ENCODE measurements at places on chromosomes 2 and 18.

DNA sequence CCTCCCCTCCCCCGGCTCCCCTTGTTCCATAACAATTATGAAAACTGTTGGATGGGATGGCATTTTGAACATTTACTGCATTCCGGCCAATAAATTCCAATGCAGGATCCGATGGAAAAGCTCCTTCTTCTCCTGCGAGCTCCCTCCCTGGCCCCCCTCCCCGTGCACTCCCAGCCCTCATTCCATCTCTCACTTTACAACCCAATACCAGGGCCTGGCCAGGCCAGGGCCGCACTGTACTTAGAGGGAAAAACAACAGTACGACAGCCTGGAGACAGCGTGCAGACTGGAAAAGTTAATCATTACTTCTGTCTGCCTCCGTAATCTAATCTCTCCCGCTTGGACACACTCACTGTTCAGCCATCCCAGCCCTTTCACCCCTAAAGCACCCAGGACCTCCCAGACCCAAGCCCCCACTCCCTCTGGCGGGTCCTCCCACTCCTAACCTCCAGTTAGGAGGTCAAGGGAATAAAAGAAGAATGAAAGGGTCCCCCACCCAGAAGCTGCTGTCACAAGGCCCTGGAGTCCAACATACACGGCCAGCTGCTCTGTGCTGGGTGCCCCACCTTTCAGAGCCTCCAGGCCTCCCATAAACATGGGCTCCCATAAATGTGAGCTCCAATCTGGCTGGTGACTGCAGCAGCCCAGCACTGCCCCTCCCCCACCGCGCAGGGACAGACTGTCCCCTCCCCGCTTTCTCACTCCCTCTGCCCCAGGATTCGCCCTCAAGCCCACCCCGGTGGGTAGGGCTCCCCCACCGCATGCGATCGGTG lies 20.6 kb downstream of the SMAD7 start:
- DNase-seq: no peak

DNA sequence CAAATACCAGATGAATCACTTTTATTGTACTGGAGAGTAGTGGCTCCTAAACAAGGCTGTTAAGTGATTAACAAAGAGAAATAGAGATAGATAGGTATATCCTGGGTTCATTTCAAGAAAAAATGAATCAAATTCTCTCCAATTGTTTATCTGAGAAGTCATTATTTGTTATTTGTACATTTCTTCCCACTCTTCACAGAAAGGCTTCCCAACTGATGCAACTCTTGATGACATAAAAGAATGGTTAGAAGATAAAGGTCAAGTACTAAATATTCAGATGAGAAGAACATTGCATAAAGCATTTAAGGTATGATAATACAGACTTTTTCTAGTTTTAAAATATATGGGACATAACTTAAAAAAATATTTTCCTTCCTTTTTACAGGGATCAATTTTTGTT lies 7.9 kb downstream of the SSB start:
- DNase-seq: no peak

DNA sequence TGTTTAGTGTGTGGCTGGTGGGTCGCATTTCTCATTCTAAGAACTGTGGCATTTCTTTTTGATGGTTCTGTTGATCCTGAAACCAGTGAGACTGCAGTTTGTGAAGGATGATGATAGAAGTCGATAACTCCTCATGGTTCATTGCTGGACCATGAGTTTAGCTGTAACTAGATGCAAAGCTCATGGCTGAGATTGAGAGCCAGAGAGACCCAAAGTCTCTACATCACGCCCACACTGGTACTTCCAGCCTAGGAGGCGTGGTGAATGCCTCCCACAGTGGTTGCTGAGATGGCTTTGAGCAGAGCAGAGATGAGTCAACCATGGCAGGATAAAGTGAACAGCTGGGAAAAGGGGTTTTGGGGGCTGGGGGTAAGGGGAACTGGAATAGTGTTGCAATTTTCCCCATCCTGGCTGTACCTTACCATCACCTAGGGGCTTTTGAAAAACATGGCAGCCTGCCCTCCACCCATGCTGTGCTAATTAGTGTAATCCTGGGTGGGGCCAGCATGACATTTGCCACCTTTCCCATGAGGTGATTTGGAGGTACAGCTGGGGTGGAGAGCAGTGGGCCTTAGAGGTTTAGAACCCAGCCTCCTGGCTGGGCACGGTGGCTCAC lies 24.1 kb downstream of the INPP4A start:
- no peak for DNase-seq

DNA sequence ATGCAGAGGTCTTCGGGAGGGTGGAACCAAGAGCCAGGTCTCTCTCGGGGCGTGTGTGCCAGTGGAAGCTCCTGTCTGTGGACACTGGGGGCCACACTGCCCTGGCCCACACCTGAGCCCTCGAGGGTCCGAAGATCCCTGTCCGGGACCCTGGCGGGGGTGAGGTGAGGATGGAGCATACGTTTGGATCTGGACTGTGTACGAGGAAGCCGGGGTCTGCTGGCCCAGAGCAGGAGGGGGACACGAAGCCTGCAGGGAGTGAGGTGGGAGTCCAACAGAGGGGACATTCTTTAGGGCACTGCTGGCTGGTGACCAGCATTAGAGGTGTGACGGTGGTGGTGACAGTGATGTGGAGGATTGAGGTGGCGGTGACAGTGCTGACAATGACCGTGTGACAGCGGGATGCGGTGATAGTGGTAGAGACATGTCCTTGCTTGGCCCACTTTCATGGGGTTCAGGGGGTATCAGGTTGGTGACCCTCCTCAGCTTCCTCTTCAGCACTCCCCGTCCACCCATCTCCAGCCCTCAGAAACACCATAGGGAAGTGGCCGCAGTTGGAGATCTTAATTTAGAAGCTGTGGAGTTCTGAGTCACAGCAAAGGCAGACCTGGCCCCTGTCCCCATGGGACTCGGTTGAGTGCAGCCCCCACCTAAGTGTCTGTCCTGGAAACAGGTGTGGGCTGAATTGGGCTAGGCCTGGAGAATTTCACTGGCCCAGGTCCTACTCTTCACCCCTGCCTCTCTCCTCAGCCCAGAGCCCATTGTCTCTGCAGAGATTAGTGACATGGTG lies 252.0 kb downstream of the DYSF start:
- no peak for DNase-seq

DNA sequence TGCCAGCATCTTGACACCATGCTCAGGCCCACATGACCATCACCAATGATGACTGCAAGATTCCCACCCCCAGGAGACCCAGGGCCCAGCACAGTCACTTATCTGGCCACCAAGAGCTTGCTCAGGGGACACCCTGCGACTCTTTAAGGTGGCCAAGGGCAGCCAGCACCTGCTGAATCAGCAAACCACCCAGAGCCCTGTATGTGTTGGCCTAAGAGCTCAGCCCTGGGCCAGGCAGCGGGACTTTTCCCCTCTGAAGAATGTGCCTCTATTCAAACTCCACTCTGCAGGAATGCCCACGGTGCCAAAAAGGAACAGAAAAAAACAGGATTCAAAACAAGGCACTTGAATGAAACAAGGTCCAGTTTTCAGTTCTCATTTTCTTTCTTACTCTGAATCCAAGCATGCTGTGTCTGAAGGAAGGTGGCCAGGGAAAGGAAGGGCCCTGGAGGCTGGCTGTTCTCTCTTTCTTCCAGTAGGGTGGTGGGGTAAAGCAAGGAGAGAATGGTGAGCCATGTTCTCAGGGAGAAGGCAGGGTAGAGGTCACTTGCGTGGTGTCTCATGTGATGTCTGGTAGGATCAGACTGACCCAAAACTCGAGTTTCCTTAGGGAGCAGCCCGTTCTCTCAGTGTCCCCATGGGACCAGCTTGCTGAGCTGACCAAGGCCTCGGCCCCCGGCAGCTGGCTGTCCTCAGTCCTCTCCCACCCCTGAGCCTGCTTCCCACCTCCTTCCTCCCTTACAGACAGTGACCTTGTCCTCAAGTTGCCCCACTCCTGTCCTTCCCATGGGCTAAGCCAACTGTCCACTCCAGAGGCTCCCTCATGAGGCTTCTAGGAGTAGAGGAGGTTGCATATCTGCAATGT lies 150.0 kb downstream of the RNF152 start:
- DNase-seq: no peak

DNA sequence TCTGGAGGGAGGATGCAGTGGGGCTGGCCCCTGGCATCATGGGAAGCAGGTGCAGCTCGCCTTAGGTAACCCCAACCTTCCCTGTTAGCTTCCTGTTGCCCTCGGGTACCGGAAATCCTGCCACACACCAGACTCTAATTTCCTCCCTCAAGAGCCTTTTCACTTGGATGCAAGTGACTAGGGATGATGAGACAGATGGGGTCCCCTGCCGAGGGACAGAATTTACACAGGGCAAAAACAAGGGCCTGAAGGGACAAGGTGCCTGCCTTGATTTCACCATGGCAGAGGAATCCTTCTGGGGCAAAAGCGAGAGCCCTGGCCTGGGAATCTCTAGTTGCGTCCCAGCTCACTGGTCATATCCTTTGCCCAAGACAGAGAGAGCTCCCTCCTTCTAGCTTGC lies 263.1 kb downstream of the LOXHD1 start:
- no peak for DNase-seq

DNA sequence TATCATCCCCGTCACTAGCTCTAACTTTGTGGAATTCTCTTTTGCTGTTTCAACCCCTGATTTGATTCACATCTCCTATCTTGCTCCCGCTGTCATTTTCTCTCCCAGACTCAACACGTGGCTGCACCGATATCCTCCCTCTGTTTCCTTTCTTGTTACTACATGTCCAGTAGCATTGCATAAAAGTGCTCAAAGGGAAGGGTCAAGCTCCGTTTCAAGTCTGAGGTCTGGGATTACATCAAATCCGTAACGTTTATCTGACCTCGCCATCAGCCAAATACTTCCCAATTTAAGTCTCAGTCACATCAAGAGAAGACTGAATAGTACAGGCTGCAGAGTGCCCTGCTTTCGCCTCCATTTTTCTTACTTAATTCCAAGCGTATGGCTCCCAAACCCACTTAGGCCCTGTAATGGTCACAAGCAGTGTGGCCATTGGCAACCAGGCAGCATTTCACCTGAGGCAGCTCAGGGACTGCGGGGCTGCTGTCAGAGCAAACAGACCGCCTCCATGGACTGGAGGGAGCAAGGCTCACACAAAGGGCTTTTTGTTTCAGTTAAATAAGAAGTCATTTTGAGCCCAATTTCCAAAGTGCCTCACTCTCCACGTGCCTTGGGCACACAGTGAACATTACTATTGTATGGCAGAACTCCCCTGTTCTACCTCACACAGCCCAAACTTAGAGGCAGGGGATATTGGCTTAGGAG lies 217.8 kb downstream of the BCL11A start:
- no peak for DNase-seq

GRCh38 chr2:172208791-172209325 lies 106.2 kb upstream of the DLX2 start:
- DNase-seq: no peak

DNA sequence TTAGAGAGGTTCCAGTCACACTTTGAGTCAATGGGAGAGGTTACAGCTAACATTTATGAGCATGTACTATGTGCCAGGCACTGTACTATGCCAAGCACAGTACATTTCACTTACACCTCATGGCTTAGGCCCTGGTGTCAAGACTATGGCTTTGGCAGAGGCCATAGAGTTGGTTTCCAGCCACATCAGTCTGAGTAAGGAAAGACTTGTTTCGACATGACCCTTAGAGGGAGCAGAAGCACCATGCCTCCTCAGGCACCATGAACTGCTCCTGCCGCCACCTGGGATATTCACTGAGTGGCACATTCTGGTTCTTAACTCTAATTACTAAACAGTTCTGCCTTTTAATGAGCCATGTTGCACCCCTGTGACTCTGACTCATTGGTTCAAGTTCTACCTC lies 12.7 kb downstream of the DGUOK start:
- DNase-seq: no peak

GRCh38 chr2:26298638-26299393 lies 47.1 kb upstream of the SELENOI start:
- DNase-seq: no peak

DNA sequence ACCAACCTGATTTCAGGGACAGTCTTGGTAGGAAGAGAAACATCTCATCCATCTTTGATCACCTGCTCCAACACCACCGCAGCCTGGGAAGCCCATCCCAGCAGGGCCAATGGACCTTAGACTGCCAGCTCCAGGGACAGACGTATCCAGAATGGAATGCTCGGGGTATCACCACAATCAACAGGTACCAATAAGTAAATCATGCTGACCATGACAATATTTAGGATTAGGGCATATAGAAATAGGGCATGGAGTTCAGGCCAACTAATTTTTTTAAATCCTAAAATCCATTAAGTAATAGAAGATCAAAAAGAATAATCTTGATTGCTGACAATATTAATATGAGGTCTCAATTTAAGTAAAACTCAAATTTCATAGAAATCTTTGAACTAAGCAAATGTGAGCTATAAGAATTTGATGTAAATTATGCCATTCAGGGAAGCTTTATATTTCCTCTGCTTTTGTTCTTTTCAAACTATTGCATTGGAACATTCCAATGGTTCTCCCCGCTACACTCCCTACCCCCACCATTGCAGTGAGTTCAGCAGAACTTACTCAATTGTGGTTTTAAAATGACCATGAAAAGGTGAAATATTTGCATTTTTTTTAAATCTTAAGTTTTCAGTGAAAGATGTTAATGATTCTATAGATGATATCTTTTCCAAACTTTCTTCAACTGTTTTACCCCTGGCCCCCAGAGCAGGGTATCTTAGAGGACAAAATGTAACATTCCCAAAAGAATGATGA lies 138.6 kb downstream of the DNER start:
- DNase-seq: no peak

GRCh38 chr2:37507703-37508102 lies 163.3 kb downstream of the QPCT start:
- DNase-seq: no peak

GRCh38 chr2:152176113-152176714 lies 651 bp upstream of the STAM2 start:
- no peak for DNase-seq

DNA sequence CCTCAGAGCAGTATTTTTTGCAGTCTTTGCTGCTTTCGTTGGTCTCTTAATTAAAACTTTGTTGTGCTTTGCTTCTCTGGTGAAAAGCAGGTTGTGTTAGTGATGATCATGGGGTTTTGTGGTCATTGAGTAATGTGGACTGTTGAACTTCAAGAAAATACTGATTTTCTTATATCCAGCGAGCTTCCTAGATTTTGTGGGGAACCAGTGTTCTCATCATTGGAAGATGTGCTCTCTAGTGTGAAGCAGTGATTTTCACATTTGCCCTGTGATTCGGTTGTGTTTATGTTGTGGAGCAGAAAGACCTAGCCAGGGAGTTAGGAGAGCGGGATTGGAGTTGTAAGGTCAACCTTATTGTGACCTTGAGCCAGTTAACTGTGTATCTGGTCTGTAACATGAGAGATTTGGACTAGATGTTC lies 12.4 kb downstream of the ASAP2 start:
- DNase-seq: no peak

DNA sequence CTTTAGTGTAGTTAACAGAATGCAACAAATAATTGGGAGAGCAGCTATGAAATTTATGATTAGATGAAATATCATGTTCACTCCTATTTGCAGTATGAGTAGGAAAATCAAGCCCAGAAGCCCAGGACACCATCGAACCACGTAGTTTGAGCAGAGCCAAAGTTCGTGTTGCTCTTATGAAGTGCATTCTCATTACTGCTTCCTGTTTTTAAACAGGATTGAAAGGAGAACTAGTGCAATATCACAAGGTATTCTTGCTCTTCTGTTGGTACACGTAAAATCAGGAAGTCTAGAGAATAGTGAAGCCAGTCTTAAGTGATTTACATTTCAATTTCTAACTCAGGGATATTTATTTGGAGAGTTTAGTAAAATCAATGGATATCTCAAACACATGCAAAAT lies 21.1 kb downstream of the ARHGAP15 start:
- DNase-seq: no peak

GRCh38 chr2:234335661-234336228 lies 161.1 kb downstream of the ARL4C start:
- no peak for DNase-seq
